ENCODE measurements at places on chromosomes 12 and 14.
A peak's percentile ranks its signal among the peaks of the same experiment; 100 is the strongest.

GRCh38 chr14:31154956-31155355, 52.6 kb downstream of the HECTD1 start:
- DNase-seq, result no peak

- no peak for DNase-seq
Observed at GRCh38 chr12:83378186-83378727, 691.6 kb downstream of the TMTC2 start.

DNA sequence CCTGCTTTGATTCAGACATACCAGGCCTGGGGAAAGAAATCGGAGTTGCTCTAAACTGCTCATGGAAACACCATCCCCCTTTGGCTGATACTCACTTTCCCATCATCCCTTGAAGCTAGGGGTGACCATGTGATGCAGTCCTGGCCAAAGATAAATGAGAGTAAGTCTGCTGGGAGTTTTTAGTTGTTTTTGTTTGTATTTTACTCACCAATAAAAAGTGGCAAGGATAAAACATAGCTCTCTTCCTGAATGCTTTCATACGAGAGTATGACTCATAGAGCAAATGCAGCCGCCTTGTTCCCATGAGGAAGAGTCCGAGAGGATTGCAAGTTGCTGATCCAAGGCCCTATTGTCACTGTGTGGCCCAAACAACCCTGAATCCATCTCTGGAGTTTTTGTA, 126.4 kb upstream of the TMEM132C start:
- no peak for DNase-seq

DNA sequence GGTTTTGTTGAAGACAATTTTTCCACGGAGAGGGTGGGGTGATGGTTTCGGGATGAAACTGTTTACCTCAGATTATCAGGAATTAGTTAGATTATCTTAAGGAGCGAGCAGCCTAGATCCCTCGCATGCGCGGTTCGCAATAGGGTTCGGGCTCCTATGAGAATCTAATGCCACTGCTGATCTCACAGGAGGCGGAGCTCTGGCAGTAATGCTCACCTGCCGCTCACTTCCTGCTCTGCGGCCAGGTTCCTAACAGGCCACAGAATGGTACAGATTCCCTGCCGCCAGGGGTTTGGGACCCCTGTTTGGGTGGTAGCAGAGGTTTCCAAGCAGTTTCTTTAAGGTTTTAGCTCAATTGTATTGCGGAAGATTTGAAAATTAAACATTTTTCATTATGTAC, 439.8 kb upstream of the OR4E1 start:
- DNase-seq, result no peak

- peak; percentile 53 for DNase-seq
Observed at GRCh38 chr12:1605129-1606020, 11.0 kb upstream of the FBXL14 start.

DNA sequence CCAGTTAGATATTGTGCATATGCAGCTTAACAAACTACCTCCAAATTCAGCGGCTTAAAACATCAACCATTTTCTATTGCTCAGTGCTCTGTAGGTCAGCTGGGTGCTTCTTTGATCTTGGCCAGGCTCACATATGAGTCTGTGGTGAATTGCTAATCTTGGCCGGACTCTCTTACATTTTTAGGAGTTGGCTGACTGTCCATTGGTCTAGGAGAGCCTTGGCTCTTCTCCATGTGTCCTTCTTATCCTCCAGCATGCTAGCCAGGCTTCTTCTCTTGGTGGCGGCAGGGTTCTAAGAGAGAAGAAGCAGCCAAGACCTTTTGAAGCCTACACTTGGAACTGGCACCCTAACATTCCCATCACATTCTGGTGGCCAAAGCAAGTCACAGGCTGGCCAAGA, 174.3 kb upstream of the PWP1 start:
- DNase-seq, result no peak

GRCh38 chr14:93511001-93511400, 80.3 kb downstream of the UNC79 start:
- no peak for DNase-seq

- no peak for DNase-seq
Observed at GRCh38 chr12:89236237-89236636, 116.1 kb downstream of the DUSP6 start.

All from heart right ventricle (tissue), 16 donors.